ENCODE measurements at places on chromosomes 6 and 20.

- no peak for DNase-seq
Observed at GRCh38 chr20:46400253-46400652, 6.2 kb downstream of the ELMO2 start.

DNA sequence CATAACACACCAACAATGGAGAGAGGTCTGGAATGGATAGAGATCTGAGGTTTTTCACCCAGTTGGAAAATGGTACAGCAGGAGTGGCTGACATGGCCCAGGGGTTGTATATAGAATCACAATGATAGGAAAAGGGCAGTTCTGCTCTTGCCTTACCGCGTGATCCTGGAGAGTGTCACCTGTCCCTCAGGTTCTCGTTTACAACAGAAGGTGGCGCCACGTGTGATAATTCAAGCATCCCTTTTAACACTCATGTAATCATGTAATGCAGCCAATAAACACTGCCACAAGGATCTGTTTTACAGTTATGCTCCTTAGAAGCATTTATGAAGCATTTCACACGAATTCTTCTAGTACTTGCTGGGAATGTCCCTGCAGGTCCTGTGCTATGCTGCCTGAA is 12.9 kb upstream of the WFDC2 start:
- peak; percentile 63 for DNase-seq

DNA sequence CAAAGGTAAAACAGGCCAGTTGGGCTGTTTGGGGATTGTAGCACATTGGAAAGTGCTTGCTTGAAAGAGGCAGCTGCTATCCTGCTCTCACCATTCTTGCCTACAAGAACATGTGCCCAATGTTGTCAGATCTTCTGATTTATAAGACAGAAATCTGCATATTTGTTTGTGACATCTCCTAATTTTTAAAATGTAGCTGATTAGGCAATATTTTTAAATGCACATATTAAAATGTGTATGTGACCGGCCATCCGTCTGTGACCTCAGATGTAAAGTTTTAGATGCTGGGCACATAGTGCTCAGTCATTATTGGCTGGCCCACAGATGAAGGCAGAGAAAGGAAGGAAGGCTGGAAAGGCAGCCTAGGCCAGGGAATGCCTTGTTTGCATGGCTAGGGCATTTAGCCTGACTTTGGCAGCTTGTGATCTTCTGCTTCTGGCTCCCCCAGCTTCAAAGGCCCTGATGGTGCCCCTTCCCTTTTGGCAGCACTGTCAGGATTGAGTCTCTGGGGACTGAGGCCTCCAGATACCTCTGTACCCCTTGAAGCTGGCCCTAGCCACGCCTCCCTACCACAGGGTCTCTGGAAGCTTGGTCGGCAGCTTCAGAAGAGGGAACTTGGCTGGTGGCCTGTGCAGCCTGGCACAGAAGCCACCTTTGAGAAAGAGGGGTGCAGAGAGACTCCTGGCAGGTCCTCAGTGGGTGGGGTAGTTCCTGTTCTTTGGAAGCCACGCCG is 6.4 kb downstream of the SNPH start:
- DNase-seq, result no peak

DNA sequence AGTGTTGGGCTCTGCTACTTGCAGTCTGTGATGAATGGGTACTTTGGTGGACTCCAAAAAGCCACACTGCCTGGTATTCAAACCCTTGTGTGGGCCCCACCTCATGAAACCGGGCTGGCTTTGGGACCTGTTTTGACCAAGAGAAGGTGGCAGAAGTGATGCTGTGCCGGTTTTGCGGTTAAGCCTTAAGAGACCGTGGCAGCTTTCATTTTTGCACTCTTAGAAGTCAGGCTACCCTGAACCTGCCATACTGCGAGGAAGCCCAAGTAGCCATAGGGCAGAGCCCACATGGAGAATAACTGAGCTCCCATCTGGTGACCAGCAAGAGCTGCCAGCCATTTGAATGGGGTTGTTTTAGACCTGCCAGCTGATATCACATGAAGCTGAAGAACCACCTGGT is 10.2 kb downstream of the SULF2 start:
- DNase-seq, result no peak

DNA sequence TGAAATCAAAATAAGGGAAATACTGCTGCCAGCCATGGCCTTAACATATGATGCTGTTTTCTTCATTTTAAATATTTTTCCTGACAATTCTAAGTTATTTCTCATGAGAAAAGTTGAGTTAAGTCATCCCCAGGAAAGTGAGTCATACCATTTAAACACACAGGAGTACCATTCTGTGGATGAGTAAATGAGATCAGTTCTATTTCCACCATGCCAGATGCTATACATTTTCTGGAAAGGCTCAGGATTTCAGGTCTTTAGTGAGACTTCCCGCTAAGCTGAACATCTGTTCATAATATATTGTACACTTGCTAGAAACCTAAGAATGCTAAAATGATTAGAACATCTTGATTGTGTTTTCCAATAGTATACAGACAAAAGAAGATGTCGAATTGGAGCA is 256.2 kb upstream of the MANEA start:
- DNase-seq, result no peak

DNA sequence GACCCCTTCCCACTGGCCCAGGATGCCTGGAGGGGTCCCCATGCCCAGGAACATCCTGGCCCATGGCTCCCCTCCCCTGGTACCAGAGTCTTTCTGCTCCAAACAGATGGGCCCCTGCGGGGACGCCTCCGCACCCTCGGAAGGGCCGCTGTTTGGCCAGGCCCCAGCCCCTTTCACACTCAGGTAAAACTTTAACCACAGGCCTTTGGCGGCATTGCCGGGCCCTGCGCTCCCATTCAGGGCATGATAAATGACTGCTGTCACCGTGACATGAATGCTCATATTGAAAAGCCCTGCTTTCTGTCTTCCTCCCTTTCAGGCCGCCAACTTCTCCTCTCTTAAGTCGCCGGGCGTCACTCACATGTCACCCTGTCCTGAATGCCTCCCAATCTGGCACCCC is 141.5 kb upstream of the TOP1 start:
- no peak for DNase-seq

- DNase-seq, result no peak
Observed at GRCh38 chr6:19327241-19327640, 509.9 kb upstream of the ID4 start.

GRCh38 chr6:7463785-7464184 is 74.2 kb downstream of the RIOK1 start:
- no peak for DNase-seq
